RPMI7951 (cell line): ENCODE measurements at places on chromosomes 1 and 21. TPM values are rescaled to one million over a fixed set of nuclear protein-coding genes. Genes with fewer than 3 reads are reported as not detected.

- no peak for DNase-seq
Observed at GRCh38 chr1:24932725-24933294, 2.7 kb upstream of the RUNX3 start.

DNA sequence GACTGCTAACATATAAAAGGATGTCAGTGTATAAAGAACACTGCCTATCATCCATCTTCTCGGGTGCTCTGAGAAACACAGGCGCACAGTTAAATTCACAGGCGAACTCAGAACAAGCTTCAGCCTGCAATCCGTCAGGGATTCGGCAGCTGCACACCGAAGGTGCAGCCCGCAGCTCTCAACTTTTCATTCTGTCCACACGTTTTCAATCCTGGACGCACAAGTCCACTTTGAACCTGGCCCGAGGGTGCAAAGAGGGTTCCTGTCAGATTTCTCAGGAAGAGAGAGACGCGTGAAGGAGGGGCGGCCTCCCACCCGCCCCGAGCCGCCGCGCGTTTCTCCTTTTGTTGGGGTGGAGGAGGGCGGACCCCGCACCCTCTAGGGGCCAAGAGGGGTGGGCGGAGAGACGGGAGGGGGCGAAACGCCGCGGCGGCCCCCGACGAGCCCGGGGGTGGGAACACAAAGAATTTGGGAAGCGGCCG lies 724 bp downstream of the DOCK7 start:
- DNase-seq, result peak; percentile 54

RNU1-1 gene
- under 0.01 TPM in 1 of 2 replicates, not detected in the other for total RNA-seq

GRCh38 chr1:9311479-9311878 lies 18.8 kb downstream of the SPSB1 start:
- no peak for DNase-seq

DNA sequence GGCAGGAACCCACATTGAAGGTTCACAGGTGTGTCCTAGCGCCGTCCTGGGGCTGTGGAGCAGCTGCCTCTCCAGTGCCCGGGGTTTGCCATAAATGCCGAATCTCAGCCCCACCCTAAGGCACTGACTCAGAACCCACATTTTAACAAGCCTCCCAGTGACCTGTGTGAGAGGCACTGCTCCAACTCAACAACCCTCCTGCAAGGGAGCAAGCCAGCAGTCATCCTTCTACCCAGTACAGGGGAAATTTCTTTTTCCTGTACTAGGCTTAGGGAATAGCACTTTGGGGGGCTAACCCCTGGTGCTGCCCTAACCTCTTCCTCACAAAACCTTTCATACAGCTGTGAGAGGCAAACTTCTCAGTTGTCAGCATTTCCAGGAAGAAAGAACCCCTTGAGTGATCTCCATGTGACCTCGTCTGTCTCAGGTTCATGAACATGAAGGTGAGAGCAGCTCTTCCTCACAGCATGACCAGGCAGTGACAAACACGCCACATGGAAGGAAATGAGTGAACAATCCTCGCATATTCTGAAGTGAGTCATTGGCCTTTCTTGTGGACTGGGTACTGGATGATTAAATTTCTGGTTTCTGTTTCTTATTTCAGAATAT lies 11.4 kb upstream of the BCAR3 start:
- peak; percentile 92 for DNase-seq

DNA sequence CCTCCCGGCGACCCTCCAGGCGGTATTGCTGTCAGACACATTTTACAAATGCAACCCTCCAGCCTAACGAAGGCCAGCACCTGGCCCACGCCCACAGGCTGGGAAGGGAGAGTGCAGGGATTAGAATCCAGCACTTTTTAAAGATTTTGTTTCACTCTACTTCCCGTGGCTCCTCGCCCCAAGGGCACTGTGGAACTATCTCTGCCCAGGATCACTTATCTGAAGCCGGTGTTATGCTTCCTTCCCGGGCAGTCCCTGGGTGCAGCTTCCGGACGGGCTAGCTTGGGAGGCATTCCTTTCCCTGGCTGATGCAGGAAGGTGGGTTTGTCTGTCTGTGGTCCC lies 35.8 kb downstream of the CCN1 start:
- no peak for DNase-seq

DNA sequence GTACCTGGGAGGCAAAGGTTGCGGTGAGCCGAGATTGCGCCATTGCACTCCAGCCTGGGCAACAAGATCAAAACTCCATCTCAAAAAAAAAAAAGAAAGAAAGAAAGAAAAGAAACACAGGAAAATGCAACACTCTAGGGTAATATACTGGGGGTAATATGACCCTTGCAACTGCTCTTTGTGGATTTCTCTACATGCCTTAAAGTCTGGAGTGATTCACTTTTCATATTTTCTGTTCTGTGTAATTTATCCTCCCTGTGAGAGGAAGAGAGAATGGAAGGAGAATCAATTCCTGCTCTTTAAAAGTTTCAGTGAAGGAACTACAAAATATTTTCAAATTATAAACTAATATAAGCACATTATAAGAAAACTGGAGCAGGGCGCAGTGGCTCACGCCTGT lies 22.7 kb downstream of the RIT1 start:
- no peak for DNase-seq

DNA sequence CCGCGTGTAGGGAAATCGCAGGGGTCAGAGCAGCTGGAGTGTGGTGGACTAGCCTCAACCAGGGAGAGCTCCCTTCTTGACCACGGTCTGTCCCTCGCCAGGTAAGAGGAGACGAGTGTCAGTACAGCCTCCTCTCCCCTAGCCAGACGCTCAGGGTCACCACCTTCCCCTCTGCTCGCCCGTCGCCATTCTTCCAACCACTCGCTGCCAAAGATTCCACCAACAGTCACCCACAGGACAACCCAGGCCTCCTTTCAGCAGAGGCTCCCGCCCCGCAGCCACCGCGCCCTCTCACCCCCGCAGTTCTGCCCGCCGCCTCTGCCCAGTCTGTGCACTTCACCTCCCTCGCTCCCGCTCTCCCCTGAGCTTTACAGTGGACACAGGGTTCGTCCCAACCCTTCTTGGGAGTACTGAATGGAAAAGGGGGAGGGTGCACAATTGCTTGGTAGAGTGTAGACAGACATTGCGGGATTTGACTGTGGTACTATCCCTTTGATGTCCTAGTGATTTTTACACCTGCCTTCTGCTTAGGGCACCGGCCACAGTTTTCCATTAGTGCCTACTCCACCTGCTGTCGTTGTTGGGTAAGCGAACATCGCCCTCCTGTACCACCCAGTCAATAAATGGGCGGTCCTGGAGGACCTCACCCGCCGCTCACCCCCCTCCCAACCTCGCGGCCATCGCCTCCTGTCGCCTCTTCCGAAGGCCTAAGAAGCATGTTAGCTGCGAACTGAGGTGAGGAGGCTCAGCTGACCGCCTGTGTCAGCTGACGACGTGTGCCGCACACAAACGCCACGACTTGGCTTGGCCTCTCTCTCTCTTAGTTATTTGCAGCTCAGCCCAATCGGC lies 9.2 kb upstream of the NBPF11 start:
- no peak for DNase-seq

DNA sequence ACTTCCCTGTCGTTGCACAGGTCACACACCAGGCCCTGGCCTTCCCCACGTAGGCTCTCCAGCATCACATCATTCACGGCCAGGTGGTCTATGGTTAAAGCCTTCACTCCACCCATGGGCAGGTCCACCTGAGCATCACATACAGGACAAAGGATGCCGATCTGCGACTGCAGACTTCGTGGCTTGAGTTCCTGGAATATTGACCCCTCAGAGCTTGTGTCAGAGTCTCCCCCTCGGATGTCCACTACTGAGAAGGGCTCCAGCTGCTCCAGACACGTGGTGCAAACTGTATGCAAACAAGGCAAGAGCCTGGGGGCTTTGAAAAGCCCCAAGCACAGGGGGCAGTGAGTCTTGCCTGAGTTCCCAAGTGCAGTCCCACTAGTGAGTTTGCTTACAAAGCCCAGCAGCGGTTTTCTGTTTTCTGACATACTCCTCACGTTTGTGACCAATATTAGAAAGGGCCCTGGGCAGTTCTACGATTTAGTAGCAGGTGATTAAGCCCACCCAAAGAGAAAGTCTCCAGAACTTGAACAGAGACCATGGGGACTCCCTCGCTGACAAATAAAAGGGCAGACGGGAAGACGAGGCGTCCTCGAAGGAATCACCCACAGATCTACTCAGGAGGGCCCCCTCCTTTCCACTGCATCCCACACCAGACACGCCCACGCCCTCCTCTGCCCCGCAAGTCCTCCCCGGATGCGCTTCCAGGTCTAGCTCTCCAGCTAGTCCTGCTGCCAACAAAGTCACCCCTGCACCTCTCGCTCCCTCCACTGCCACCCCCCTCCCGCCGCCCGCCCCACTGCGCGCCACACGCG lies 568 bp downstream of the TRIM45 start:
- peak; percentile 67 for DNase-seq

- DNase-seq, result no peak
Observed at GRCh38 chr21:33425825-33426224, 22.6 kb downstream of the IFNGR2 start.

- DNase-seq, result peak; percentile 48
Observed at GRCh38 chr1:239361403-239361802, 25.0 kb upstream of the CHRM3 start.

- DNase-seq, result no peak
Observed at GRCh38 chr1:19654886-19655717, 9.6 kb upstream of the HTR6 start.

RPS27 gene
- 2,227 and 2,841 TPM in 2 replicates for total RNA-seq

DNA sequence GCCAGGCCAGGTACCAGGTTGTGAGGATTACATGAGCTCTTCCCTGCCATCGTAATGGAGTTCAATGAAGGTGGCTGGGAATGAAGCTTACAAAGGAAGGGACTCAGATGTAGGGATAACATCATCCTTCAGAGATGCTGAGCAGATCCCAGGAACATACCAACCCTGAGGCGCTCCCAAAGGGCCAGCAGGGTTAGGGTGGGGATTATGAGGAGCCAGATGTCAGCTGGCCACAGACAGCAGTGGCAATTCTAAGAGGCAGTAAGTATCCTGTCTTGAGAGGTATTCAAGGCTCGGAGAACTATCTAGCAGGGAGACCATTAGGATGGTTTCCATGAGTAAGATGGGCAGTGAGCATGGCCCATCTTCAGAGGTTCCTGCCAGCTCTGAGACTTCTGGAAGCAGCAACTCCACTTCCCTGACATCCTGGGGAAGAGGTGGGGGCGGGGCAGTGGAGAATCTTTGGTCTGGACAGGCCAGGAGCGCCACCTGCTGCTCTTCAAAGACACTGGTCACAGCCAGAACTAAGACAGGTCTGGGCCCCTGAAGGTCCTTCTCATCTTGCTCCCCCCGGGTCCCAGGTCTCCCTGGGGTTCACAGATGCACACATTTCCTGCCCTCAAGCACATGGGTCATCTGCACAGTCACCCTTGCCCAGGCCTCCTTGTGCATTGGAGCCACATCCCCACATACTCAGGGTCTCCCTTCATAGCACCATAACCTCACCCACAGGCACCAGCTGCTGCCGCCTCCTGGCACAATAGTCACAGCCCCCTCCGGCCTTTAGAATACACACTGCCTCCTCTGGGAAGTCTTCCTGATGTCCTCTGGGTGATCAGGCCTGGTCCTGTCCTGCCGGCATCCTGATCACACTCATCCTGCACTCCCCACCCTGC lies 2.7 kb upstream of the SDC3 start:
- peak; percentile 83 for DNase-seq

GRCh38 chr1:6672558-6672957 lies 29.1 kb downstream of the DNAJC11 start:
- DNase-seq, result no peak

DNA sequence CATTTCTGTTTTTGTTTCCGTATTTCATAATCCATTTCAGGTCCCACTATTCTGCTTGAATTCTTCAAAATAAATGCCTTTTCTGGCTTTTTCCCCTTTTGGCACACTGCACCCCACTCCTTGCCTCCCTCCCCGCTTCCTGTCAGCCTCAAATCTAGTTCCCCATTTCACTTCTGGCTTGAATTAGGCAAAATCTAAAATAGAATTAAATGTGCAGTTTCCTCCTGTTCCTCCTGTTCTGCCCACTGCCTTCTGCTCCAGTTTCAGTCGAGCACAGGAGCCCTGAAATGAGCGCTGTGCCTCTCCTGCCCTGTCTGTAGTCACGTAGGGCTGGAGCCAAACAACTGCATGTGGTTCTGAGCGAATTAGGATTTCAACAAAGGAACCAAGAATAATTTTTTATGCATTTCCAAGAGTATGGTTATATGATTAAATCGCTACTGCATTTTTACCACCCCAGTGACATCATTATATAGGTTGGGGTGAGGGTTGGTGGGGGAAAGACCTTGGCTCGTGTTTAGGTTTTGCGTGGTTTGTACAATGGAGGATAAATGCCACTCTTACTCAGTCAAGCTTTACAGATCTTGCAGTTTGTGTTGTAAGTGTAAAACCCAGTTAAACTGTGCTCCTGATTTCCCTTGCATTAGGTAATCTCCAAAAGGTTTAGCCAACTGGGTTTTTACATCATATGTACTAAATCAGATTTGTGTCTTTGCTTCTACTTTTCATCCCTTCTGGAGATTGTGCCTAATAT lies 114.9 kb downstream of the VPS13D start:
- no peak for DNase-seq

DNA sequence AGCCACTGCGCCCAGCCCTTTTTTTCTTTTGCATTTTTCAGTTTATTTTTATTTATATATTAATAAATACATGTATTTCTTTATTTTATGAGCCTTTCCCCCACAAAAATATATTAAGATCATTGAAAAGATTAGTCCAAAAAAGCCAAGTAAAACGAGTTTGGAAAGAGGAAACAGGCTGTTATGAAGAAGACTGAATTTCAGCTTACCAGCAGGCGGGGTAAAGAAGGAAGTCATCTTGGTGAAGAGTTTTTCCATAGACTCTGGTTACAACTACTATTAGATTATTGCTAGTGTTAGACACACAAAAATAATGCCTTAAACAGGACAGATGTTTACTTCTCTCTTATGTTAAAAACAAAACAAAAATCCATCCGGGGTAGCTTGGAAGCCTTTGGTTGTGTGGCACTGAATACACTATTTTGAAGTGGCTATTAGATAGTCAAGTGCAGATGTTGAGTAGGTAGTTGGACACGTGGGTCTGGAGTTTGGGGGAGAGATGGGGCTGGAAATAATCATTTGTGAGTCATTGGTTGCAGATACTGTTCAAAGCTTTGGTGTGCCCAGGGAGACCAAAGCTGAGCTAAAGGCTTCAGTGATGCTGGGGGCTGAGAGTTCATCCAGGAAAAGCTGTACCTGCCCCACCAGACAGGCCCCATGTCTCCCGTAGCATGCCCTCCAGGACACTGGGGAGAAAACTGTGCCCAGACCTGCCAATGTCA lies 8.7 kb upstream of the LRRC71 start:
- DNase-seq, result no peak

TMEM125 gene
- total RNA-seq, result not detected in 2 replicates

KRTAP19-5 gene
- not detected in 2 replicates for total RNA-seq

- peak; percentile 35 for DNase-seq
Observed at GRCh38 chr1:153677718-153678518, 570 bp upstream of the NPR1 start.

RSBN1 gene
- 10.1 and 13.1 TPM in 2 replicates for total RNA-seq
